ENCODE measurements at places on chromosomes 11 and 22.

DNA sequence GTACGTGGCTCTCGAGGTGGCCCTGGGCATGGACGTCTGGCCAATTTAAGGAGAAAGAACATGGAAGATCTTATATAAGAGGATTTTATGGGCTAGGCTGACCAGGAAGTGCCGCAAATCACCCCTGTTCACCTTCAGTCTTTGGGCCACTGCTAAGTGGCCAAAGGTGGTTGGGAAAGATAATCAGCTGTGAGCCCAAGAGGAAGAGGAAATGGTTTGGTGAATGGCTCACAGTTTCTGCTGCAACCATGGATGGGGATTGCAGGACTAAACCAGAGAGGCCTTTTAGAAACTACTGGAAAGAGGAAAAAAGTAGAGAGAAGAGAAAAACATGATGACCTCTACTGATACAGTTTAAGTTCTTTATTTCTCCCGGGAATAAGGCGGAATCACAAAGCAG is 96.0 kb upstream of the ARHGAP20 start:
- no peak for DNase-seq

- DNase-seq: no peak
Observed at GRCh38 chr11:1017269-1018005, 19.1 kb downstream of the MUC6 start.

GRCh38 chr11:119874660-119875238 is 145.7 kb upstream of the NECTIN1 start:
- DNase-seq: no peak

DNA sequence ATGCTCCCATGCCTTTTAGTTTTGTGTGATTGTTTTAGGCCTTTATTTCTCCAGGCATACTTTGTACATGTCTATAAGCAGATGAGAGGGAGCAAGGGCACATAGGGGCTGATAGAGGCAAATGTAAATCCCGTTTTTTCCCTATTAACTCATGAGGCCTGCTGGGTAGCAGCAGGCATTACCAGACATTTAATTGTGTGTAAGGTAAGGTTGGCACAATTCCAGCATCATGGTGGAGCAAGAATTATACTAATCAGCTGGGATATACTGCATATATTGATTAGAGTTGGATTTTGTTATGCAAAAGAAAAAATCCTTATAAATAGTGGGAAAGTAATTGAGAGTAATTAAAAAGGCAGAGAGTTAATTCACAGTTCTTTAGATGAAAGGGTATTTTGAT is 12.2 kb downstream of the FAT3 start:
- no peak for DNase-seq

DNA sequence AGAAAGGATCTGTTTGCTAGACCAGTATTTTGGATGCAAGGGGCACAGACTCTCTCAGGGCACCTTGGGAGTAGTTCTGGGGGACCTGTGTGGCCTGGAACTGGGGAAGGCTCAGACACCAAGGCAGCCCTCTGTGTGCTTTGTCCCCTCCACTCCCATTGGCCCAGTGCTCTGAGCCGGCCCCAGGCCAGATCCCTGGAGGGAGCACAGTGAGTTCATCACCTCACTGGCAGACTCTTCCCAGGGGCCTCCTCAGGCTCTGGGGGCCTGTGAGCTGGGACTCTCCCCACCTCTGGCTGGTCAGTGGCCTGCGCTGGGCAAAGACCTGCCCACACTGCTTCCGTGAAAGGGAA is 51.7 kb downstream of the CHRDL2 start:
- no peak for DNase-seq

DNA sequence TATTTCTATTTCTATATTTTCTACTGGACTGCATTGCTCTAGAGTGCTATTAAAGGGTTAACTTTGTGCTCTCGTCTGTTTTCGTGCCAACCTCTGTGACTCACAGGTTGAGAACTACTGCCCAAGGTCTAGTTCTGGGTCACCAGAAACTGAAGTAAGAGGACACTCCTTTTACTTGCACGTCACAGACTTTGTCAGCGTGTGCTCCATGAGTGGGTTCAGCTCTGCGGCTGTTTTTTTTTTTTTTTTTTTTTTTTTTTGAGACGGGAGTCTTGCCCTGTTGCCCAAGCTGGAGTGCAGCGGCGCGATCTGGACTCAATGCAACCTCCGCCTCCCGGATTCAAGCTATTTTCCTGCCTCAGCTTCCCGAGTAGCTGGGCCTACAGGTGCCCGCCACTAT is 49.8 kb downstream of the CLMP start:
- DNase-seq: no peak

DNA sequence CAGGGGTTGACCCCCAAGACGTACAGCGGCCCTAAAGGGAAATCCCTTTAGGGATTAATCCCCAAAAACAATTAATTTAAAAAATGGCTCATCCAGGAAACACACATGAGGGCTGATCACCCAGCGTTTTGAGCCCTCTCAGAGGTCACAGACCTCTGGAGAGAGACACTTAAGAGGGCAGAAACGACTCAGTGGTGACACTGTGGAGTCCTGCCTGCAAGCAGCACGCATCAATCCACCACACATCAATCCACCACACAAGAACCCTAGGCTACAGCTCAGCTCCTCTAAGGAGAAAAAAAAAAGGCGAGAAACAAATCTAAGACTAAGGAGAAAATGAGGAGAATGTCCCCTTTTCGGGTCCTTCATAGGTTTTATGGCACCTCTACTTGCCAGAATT is 12.5 kb upstream of the SELENOH start:
- no peak for DNase-seq

GRCh38 chr11:82733444-82734119 is at the start of gene FAM181B:
TSS of gene FAM181B (minus strand) at chr11:82733864. CDS start at chr11:82733729, 135 bp downstream.
- DNase-seq: no peak

GRCh38 chr22:21009638-21010425 is 5.1 kb upstream of the P2RX6 start:
- no peak for DNase-seq
